ENCODE measurements at places on chromosomes 7 and 10. TPM values are rescaled to one million over a fixed set of nuclear protein-coding genes. Genes with fewer than 3 reads are reported as not detected.

FAM25G gene
- total RNA-seq: not detected

PRKCQ gene
- total RNA-seq: 0.45 TPM

PTPN20 gene
- 2.8 TPM for total RNA-seq

ZNF365 gene
- total RNA-seq: not detected

RELN gene
- 5.3 TPM for total RNA-seq

NUTM2E gene
- total RNA-seq: 0.43 TPM

MSMB gene
- total RNA-seq: not detected

PDK4 gene
- 176 TPM for total RNA-seq

PRF1 gene
- under 0.01 TPM for total RNA-seq

DRGX gene
- not detected for total RNA-seq

CPXM2 gene
- 10.0 TPM for total RNA-seq

RBP3 gene
- total RNA-seq: not detected

AKR1C4 gene
- not detected for total RNA-seq

TWIST1 gene
- 5.2 TPM for total RNA-seq

GDF10 gene
- total RNA-seq: not detected

CALCR gene
- total RNA-seq: not detected

ATG9B gene
- total RNA-seq: 0.55 TPM

TMEM176B gene
- total RNA-seq: 87.6 TPM

LAMB4 gene
- total RNA-seq: under 0.01 TPM

GTF2IRD1 gene
- 19.9 TPM for total RNA-seq

NSMCE4A gene
- total RNA-seq: 102 TPM

PAPOLB gene
- total RNA-seq: 0.37 TPM

CRCP gene
- total RNA-seq: 99.5 TPM

CLIP2 gene
- total RNA-seq: 485 TPM

HECW1 gene
- 0.29 TPM for total RNA-seq

WNT16 gene
- total RNA-seq: 0.37 TPM

GIMAP2 gene
- total RNA-seq: 5.5 TPM

MYL10 gene
- not detected for total RNA-seq

TIMM23B gene
- 37.9 TPM for total RNA-seq

TDRD1 gene
- not detected for total RNA-seq

MOGAT3 gene
- total RNA-seq: not detected

DEPP1 gene
- 72.9 TPM for total RNA-seq

BBS9 gene
- total RNA-seq: 7.1 TPM
